LNCaP clone FGC (cell line): ENCODE measurements at places on chromosomes 5 and 9.

- no peak for DNase-seq
Observed at GRCh38 chr5:149903404-149903803, 41.2 kb downstream of the PDE6A start.

DNA sequence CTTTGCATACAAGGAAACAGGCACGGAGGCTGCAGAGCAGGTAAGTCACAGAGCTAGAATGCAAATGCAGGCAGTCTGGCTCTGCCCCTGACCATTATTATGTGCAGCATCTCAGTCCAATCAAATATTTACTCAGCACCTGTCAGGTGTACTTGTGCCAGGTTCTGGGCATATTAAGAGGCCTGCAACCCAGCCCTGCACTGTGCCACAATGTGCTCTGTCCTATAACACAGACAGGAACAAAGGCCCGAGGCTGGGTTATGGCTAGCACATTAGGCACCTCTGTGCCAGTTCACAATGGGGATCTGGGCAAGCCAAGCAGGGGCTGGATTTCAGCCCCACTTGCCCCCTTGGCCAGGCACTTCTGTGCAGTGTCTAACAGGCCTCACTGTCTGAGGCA is 14.0 kb downstream of the ARL15 start:
- DNase-seq: peak; percentile 95

DNA sequence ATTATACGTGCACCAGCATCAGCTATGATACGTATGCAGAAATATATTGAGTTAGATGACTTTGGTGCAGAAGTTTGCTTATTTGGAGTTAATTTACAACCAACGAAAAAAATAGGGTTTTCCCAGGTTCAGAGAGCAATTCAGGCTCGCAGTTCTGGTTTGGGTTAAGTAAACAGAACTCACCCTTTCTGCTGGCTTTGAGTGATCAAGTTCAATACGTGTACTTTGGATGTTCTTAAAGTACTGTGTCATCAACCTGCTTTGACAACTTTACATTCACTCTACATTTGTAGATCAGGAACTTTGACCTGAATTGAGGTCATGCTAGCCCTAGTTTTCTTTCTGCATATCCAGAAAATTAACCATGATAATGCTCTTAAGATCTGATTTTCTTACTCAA is 40.7 kb downstream of the ACOT12 start:
- DNase-seq: no peak

DNA sequence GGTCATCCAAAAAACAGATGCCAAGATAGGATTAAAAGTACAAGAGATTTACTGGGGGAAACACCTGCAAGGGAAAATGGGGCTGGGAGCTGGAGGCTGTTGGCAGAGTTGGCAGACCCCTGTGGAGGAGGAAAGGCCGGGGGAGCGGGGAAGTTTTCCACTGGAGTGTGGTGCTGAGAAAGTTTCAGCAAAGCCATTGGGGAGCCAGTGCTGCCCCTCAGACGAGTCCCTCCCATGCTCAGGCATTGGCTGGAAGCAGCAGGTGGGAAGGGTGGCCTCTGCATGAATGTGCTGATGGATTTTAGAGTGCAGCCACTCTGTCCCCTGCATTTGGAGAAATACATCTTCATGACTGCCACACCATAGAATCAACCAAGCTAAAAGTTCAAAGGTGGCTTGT is 52.8 kb downstream of the TTC1 start:
- DNase-seq: no peak

GRCh38 chr9:126682928-126683697 is 69.4 kb downstream of the LMX1B start:
- no peak for DNase-seq

DNA sequence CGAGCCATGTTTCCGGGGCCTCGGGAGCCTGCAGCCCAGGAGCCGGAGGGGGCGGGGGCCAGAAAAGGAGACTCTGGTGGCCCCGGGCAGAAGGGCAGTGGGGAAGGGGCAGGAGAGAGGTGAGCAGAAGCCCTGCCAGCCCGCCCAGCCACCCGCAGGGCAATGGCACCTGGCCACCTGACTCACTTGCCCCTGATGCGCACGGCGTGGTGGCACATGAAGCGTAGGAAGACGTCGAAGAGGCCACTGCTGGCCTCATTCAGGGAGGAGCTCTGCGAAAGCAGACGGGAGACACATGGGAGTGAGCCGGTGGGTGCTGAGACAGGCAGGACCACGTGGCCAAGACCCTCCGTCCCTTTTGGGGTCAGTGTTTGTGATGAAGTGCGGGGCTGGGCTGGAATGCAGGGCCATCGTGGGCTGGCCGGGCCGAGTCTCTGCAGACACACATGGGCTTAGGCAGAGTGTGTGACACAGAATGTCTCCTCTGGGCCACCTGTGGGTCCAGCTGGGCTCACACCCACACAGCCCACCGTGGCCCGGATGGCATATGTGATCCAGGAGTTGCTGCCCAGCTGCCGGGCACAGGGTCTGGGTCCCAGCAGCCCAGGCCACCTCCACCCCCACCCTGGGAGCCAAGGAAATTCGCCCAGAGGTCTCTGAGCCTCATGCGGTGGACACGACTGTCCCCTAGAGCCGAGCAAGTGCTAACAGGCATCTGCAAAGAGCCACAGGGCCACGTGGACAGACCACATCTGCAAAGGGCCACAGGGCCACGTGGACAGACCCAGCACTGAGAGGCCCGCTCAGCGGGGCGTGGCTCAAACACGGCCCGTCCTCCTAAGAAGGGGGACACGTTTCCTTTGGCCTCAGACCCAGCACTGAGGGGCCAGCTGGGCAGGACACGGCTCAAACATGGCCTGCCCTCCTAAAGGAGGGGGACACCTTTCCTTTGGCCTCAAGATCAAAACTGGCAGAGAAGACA is 23.6 kb downstream of the TERT start:
- no peak for DNase-seq

GRCh38 chr5:140953234-140953633 is 13.0 kb upstream of the PCDHAC2 start:
- no peak for DNase-seq

- DNase-seq: no peak
Observed at GRCh38 chr9:124293718-124294506, 36.2 kb downstream of the NEK6 start.

DNA sequence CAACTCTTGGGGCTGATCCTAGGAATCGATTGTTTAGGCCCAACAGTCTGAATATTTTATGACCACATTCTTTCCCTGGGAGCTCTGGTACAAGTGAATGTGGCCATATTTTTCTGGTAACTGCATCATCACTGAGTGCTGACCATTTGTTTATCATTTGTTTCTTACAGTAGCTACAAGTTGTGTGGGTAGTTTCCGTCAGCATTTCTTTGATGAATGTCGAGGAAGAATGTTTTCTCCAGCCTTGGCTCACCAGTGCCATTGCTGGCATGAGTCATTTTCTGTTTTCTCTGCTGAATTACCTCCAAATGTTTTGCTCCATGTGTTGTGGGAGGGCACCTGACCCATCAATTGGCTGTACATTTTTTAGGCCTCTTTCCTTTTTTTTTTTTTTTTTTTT is 14.1 kb upstream of the CARD19 start:
- no peak for DNase-seq

DNA sequence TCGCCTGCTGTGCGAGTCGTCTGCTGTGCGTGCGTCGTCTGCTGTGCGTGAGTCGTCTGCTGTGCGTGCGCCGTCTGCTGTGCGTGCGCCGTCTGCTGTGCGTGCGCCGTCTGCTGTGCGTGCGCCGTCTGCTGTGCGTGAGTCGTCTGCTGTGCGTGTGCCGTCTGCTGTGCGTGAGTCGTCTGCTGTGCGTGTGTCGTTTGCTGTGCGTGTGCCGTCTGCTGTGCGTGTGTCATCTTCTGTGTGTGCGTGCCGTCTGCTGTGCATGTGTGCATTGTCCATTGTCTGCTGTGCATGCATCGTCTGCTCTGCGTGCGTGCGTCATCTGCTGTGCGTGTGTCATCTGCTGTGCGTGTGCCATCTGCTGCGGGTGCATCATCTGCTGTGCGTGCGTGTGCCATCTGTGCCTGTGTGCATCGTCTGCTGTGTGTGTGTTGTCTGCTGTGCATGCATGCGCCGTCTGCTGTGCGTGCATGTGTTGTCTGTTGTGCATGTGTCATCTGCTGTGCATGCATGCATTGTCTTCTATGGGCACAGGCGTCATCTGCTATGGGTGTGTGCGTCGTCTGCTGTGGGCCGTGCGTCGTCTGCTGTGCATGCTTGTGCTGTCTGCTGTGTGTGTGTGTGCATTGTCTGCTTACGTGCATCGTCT is 68.6 kb upstream of the IRX4 start:
- DNase-seq: no peak

GRCh38 chr9:4315582-4316215 is 15.8 kb upstream of the GLIS3 start:
- DNase-seq: peak; percentile 56

- DNase-seq: no peak
Observed at GRCh38 chr9:626596-626995, 214.9 kb upstream of the DMRT1 start.

- no peak for DNase-seq
Observed at GRCh38 chr9:37840560-37841194, 40.1 kb downstream of the DCAF10 start.

DNA sequence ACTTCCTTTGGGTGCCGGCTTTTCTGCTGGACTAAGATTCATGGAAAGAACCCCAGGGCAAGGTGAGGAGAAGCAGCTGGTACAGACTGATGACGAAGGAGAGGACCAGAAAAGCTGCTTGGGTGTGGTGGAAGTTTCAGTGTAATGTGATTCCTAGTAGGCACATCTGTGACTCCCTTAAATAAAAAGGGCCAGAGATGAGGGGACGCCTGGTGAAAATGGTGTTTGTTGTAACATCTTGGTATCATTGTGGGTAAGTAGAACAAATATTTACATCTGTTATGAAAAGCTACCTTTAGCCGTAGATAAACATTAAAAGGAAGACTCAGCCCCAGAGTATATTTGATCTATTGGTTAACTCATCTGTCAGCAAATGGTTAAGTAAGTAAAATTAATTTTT is 33.8 kb downstream of the OTULINL start:
- DNase-seq: peak; percentile 37

GRCh38 chr9:89919171-89919681 is 314.4 kb downstream of the GADD45G start:
- DNase-seq: peak; percentile 27

GRCh38 chr9:131116281-131117120 is 8.9 kb upstream of the NUP214 start:
- no peak for DNase-seq

DNA sequence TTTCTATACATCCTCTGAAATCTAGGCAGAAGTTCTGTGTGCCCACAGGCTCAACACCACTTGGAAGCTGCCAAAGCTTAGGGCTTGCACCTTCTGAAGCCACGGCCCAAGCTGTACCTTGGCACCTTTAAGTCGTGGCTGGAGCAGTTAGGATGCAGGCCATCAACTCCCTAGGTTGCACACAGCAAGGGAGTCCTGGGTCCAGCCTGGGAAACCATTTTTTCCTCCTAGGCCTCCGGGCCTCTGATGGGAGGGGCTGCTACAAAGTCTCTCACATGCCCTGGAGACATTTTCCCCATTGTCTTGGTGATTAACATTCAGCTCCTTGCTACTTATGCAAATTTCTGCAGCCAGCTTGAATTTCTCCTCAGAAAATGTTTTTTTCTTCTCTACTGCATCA is 15.5 kb upstream of the PLK2 start:
- no peak for DNase-seq

DNA sequence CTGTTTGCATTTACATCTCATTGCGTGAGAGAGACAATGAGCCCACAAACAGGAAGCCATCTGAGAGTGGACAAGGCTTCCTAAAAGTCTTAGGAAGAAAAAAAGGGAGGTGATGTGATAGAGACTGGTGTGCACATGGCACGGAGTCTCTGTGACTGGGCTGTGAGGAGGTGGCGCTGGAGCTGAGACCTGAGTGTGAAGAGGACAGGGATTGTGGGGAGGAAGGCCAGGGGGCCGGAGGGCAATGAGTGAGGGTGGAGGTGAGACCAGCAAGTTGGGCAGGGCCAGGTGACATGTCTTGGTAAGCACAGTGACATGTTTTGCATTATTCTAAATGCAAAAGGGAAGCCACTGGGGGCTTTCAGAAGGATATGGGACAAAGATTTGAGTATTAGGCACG is 45.0 kb downstream of the TSPAN17 start:
- DNase-seq: no peak

- no peak for DNase-seq
Observed at GRCh38 chr5:149360272-149360671, 2.4 kb downstream of the PCYOX1L start.

GRCh38 chr9:116141864-116142561 is 11.6 kb upstream of the PAPPA start:
- no peak for DNase-seq

- no peak for DNase-seq
Observed at GRCh38 chr9:131258186-131258585, 18.1 kb downstream of the FAM78A start.

DNA sequence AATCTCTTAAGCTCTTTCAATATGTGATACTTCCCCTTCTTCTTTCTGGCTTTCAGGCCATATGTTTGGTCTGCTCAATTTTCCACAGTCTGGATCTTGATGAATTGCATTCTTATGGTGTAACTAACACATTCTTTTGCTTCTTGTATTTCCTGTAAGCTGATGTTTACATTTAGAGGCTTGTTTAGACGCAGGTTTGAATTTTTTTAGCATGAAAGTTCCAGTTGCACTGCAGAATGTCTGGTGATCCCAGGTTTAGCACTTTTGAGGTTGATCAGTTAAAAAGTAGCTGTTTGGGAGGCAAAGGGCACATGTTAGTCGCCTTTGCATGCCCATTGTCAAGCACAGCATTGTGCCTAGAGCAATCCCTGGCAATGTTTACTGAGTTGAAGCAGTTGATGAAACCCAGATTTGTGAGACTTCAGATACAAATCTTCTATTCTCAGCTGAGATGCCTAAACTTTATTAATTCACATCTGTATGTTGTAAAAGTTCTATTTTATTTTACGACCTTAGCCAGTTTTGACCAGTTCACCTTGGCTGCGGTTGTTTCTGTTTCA is 59.6 kb upstream of the SPATA31C2 start:
- no peak for DNase-seq

DNA sequence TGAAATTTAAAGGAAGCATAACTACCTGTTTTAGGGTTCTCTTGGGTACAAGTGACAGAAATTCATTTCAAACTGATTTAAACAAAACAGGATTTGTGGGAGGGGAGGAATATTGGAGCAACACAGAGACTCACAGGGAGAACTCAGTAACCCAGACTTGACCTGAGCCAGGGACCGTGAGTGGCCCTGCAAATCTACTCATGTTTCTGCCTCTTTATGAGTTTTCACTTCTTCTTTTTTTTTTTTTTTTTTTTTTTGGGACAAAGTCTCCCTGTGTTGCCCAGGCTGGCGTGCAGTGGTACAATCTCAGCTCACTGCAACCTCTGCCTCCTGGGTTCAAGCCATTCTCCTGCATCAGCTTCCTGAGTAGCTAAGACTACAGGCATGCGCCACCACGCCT is 405.6 kb upstream of the ZNF608 start:
- DNase-seq: no peak

DNA sequence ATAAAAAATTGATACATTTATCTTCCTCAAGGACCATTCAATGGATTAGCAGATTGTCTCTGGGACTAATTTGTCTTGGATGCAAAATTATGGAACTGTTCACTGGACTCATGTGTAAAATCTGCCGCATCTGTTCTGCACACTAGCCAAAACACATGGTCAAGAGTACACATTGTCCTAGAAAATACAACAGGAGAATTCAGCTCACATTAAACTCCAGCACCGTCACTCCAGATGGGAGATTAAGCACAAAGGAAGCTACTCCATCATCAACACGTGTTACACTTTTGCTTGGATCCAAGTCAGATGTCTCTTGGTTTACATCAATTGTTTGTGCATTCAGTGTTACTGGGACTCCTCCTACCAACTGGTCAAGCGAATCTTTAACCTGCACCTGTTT is 28.8 kb downstream of the C5 start:
- DNase-seq: peak; percentile 76

GRCh38 chr5:15601274-15601673 is 101.3 kb downstream of the FBXL7 start:
- DNase-seq: no peak
